ENCODE measurements at places on chromosomes 6 and 20.

GRCh38 chr6:111267764-111268333 lies 180.5 kb downstream of the SLC16A10 start:
- DNase-seq = no peak

DNA sequence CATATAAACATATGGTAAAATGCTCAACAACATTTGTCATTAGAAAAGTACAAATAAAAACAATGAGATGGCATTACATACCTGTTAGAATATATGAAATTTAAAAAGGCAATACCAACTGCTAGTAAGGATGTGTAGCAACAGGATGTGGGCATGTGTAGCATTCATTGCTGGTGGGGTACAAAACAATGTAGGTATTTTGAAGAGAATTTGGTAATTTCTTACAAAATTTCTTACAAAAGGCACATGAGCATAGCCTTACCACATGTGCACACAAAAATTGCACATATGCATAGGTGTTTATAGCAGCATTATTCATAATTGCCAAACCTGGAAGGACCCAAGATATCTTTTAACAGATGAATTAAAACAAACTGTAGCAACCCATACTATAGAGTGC lies 1355.1 kb upstream of the CITED2 start:
- DNase-seq = no peak

GRCh38 chr20:19832875-19833274 lies 74.8 kb downstream of the RIN2 start:
- no peak for DNase-seq

DNA sequence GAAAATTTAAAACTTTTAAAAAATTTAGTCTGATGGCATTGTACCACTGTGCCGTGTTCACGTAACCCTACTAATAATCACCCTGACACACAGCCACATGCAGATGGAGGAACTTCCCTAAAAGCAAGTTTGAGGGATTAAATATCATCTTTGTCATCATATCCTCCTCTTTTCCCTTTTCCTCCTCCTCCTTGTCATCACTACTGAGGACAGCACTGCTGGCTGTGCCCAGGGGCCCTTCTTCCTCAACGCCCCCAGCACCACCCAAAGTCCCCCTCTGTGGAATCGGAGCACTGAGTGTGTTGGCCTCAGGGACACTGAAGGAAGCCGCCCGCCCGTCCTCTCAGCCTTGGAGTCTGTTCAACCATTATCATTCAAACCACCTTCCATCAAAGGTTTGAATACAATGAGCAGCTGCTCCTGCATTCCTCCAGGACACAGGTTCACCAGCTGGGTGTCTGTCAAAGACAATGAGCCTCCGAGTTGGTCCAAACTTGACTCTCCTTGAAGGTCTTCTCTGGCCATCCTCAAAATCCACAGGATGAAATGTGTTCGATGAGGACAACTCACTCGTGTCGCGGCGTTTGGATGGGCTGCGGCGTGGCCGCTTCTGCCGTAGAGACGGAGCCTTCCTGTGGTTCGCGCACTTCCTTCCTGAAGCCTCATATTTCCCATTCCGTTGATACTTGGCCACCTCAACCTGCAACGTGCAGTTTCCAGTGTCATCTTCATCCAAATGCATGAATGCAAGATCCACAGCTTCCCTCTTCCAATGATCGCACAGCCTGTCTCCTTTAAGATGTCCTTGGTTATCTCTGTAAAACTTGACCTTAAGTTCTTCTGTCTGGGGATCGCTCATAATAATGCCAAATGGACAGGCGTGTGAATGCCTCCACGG lies 23.3 kb downstream of the NQO2 start:
- DNase-seq = no peak

DNA sequence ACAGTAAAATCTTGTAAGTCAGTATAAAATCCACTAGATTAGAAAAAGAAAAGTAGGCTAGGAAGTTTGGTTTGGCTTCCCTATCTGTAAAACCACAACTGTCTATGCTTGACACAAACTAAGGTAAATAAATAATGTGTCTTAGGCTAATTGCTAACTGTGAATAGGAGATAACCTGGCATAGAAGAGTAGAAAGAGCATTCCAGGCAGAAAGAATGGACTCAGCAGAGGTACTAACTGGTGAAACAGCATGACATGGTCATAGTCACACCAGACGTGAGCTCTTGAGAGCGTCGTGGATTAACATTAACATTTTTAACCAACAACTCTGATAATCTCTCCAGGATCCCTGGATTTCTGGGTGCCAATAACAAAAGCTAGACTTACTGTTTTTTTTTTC lies 8.7 kb upstream of the WTAP start:
- DNase-seq = no peak

GRCh38 chr6:21022343-21023107 lies 488.3 kb downstream of the CDKAL1 start:
- no peak for DNase-seq
